Smooth muscle cell of bladder (primary cell): ENCODE measurements at places on chromosomes 3 and 15. TPM values are rescaled to one million over a fixed set of nuclear protein-coding genes. Genes with fewer than 3 reads are reported as not detected.

ARHGEF3 gene
- total RNA-seq: 19.9 and 27.3 TPM in 2 replicates

UBAP1L gene
- total RNA-seq: 0.71 and 1.4 TPM in 2 replicates

NRROS gene
- 0.28 and 0.46 TPM in 2 replicates for total RNA-seq

IGDCC3 gene
- total RNA-seq: not detected in 2 replicates

SCN11A gene
- total RNA-seq: under 0.01 TPM in 2 replicates

TRIP4 gene
- total RNA-seq: 7.4 and 8.2 TPM in 2 replicates

EFHB gene
- 0.18 and 0.28 TPM in 2 replicates for total RNA-seq

TSC22D2 gene
- total RNA-seq: 6.1 and 7.7 TPM in 2 replicates

PIK3CA gene
- total RNA-seq: 25.6 and 26.0 TPM in 2 replicates

RHCG gene
- 0.09 and 0.14 TPM in 2 replicates for total RNA-seq

STARD9 gene
- 3.7 and 4.0 TPM in 2 replicates for total RNA-seq

C3orf85 gene
- not detected in 2 replicates for total RNA-seq

LRTM1 gene
- total RNA-seq: not detected in 2 replicates

UBE2Q2 gene
- 34.4 and 46.6 TPM in 2 replicates for total RNA-seq

MED12L gene
- total RNA-seq: 0.14 and 0.28 TPM in 2 replicates

MB21D2 gene
- 11.2 and 11.9 TPM in 2 replicates for total RNA-seq

CCDC80 gene
- 393 and 1,612 TPM in 2 replicates for total RNA-seq

CPEB1 gene
- 12.5 and 13.7 TPM in 2 replicates for total RNA-seq

GPR27 gene
- not detected in 2 replicates for total RNA-seq

MFN1 gene
- total RNA-seq: 41.1 and 48.9 TPM in 2 replicates

SLC7A14 gene
- 4.1 TPM in 2 replicates for total RNA-seq

LINGO1 gene
- not detected in 2 replicates for total RNA-seq

ACAD11 gene
- 36.4 and 43.7 TPM in 2 replicates for total RNA-seq

ELP6 gene
- 27.4 and 31.4 TPM in 2 replicates for total RNA-seq

SHC4 gene
- 1.8 and 3.8 TPM in 2 replicates for total RNA-seq

CNTN6 gene
- total RNA-seq: 0.18 TPM in 1 of 2 replicates, not detected in the other

NAA80 gene
- total RNA-seq: 1.7 and 1.8 TPM in 2 replicates

HSPBAP1 gene
- total RNA-seq: 6.7 and 7.2 TPM in 2 replicates

GOLGA6L9 gene
- 1.1 and 1.4 TPM in 2 replicates for total RNA-seq

ISG20 gene
- 1.8 and 4.8 TPM in 2 replicates for total RNA-seq

TNK2 gene
- 4.0 and 5.6 TPM in 2 replicates for total RNA-seq

C3orf49 gene
- not detected in 2 replicates for total RNA-seq

HCLS1 gene
- 7.1 and 7.2 TPM in 2 replicates for total RNA-seq

GCHFR gene
- total RNA-seq: 3.2 and 5.0 TPM in 2 replicates

AGBL1 gene
- not detected in 2 replicates for total RNA-seq

IQCF5 gene
- total RNA-seq: not detected in 2 replicates

GABRA5 gene
- 0.09 and 0.14 TPM in 2 replicates for total RNA-seq

ANKUB1 gene
- not detected in 2 replicates for total RNA-seq
